Fibroblast of villous mesenchyme (primary cell): ENCODE measurements at places on chromosomes 2 and 18. TPM values are rescaled to one million over a fixed set of nuclear protein-coding genes. Genes with fewer than 3 reads are reported as not detected.

DNA sequence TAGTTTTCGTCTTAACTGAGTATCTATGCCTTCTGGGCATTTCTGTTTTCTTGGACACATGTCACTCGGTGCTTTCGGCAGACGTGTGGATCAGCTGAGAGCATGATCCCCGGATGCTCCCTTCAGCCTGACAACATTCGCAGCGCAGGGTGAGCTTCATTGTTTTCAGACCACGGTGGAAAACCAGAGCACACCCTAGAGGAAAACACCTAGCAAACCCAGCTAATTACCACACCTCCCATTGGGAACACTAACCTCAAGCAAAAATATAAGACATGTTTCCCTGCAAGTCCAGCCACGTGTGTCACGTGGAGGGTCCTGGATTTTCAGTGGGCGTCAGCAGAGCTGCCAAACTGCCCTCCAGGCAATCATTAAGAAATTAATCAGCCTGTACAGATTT lies 31.0 kb downstream of the ANKRD29 start:
- no peak for DNase-seq

DNA sequence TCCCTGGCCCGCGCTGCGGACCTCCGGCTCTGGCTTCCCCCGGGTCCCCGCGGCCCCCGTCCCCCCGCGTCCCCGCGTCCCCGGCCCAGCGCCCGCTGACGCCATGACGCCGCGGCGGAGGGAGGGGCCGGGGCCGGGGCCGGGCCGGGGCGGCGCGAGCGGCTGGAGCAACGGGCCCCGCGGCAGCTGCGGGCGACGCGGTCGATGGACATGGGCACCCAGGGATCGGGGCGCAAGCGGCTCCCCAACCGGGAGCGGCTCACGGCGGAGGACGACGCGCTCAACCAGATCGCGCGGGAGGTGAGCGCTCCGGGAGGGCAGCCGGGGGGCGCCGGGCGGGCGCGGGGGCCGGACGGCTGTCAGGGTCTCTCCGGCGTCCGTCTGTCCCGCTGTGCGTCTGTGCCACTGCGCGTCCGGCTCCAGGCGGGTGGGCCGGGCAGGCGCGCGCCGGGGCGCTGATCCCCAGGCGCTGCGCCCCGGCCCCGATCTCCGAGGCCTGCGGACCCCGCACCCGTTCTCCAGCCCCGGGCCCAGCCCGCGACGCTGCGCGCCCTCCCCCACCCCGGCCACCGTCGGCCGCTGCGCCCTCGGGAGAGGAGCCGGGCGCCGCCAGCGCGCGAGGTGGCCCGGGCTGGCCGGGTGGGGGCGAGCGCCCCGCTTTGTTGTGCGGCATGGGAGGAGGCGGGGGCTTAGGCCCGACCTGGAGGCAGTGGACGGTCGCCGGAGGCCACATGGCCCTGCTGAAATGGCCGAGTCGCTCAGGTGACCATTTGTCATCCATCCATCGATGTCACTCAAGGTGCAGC lies at the start of gene LRRFIP1:
TSS of gene LRRFIP1 (plus strand) at position 147 of the 806 bp plus-strand sequence. CDS start at position 205, 58 bp downstream.
- peak; percentile 26 for DNase-seq

- no peak for DNase-seq
Measured at GRCh38 chr18:76972241-76972640, 149.9 kb downstream of the ZNF236 start.

GRCh38 chr2:133509777-133510176 lies 58.5 kb downstream of the NCKAP5 start:
- no peak for DNase-seq

DNA sequence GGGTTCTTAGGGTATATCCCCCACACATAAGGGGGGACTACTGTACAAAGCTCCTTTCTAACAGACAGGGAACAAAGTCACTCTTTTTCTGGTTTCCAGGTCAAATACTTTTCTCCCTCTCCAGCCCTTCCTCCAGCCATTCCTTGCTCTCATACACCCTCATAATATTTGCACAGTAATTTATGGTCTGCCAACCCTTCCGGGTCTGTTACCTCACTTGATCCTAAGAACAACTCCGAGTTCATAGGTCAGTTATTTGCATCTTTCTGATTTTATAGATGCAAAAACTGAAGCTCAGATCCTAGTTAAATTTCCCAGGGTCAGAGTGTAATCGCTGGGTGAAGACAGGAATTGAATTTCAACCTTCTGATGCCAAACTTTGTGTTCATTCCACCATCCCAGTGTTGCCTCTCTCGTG lies 14.8 kb upstream of the MATN3 start:
- DNase-seq = peak; percentile 42

DNA sequence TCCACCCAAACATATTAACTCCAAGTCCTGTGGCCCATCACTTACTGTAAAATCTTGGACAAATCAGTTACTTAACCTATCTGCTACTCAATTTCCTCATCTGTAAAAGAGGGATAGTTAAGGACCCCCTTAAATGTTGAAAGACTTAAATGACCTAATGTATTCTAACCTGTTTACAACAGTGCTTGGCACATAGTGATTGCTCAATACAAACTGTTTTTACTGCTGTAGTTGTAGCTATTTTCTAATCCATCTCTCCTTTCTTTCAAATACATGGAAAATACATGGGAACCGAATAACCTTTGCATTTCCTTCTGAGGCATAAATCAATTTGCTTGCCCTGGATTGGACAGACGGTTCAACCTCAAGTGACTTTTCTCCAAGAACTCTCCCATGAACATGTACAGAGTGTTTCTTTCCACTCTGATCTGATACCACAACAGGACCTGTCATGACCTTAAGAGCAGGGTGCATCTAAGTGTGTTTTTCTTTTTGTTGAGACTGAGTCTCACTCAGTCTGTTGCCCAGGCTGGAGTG lies 2.7 kb downstream of the LNPK start:
- peak; percentile 36 for DNase-seq

GRCh38 chr2:235616885-235617284 lies 123.0 kb downstream of the AGAP1 start:
- peak; percentile 48 for DNase-seq

DNA sequence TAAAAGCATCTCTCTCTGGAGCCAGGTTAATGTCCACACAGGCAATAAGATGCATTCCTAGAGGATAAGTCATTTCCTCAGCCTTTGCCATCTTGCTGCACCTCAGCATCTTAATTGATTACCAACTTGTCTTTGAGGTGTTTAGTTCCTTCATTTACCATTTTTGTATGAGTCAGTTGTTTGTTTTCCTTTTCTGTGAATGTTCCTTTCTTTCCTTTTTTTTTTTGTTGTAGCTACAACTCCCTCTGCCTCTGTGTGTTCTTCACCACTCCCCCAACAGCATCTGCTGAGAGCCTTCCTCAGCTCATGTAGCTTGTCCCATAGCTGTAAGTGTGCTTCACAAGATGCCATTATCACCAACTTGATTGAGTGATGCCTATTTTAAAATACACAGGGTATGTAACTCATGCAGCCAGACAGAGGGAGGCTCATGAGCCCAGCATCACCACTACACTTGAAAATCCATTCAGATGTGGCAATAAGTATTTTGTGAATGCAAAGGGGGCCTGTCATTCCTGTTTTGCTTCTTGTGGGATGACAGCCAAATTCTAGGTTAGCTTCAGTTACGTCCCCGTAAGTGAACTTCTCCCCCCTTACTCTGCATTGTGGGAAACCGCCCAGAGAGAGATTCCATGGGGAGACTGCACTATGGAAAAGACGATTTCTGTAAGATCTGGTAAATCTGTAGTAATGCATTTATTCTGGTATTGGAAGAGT lies 315.9 kb upstream of the ZEB2 start:
- DNase-seq = peak; percentile 39

DNA sequence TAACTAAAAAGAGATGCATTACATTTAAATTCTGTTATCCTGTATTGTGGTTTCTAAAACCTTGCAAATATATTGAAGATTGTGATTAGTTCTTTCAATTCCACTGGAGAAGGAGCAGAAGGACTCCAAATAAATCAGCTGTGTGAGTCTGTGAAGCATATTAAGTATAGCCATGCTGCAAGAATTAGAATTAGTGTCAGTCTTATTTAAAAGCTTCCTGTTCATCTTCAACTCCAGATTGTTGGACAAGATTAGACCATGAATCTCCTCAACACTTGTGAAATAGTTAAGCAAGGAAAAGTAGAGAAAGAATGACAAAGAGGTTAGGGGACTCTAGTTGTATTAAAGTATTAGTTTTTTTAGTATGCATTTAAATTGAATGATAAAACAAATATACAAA lies 92.5 kb upstream of the LRP1B start:
- DNase-seq = no peak

DNA sequence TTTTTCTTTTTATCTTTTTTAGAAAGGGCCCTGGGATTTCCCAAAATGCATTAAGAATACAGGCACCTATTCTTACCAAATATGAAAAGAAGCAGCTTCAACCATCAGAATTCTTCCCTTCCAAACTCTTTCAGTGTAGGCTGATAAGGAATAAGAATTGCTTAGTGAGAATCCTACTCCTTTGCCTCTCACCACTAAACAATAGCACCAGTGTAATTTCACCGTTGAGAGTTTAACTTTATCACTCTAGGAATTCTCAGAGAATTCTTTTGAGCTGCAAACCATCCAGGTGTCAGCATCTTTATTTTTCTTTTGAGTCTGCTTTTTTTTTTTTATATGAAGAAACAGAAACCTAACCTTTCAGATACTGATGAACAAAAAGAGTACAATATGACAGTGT lies 194.9 kb downstream of the RIT2 start:
- DNase-seq = no peak

DNA sequence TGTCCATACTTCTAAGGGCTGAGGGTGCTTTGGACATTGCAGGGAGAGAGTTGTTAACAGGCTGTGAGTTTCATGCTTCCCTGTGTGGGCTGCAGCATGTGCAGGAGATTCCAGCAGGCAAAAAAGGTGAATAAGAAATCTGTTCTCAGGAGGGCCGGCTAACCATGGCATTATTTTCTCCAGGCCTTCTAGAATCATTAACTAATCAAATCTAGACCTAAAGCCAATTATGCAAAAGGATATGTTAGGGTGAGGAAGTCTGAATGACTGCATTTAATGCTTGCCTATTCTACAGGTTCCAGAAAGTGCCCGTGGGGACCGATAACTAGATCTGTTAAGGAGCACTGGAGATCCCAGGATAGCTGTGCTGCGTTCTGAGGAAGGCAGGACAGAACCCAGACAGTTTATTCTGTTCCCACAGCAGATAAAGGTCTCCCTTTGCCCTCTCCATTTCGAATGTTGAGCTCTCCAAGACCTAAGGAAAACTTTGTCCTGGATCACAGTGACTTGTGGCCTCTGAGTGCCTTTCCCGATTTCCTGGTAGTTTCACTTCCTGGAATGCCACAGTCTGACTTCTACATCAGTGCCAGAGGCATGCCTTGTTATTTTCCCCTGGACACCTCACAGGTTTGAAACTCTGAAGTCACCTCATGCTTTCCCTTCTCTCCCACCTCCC lies 50.0 kb upstream of the ZFP36L2 start:
- DNase-seq = no peak

- DNase-seq = peak; percentile 11
Measured at GRCh38 chr2:25586726-25587144, 86.6 kb downstream of the DTNB start.

- DNase-seq = no peak
Measured at GRCh38 chr2:176544991-176545956, 276.0 kb downstream of the MTX2 start.

GRCh38 chr2:42939411-42940206 lies 147.2 kb upstream of the HAAO start:
- no peak for DNase-seq

DNA sequence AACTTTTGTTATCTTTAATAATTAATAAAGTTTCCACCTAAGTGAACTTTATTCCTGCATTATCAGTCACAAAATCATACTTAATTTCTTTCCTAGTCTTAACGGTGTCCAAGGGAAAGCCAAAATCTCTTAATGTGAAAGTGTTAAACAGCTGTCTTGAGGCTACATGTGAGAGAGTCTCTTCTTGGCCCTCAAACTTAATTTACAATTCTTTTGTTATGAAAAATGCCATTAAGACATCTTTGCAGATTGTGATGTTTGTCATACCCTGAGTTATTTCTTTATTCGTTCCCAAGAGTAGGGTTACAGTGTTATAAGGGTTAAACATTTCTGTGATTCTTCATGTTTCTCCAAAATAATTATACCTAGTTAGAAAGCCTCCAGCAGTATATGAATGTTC lies 64.6 kb downstream of the ANKRD12 start:
- no peak for DNase-seq

GRCh38 chr18:45554389-45554737 lies 60.9 kb upstream of the SLC14A2 start:
- no peak for DNase-seq

DNA sequence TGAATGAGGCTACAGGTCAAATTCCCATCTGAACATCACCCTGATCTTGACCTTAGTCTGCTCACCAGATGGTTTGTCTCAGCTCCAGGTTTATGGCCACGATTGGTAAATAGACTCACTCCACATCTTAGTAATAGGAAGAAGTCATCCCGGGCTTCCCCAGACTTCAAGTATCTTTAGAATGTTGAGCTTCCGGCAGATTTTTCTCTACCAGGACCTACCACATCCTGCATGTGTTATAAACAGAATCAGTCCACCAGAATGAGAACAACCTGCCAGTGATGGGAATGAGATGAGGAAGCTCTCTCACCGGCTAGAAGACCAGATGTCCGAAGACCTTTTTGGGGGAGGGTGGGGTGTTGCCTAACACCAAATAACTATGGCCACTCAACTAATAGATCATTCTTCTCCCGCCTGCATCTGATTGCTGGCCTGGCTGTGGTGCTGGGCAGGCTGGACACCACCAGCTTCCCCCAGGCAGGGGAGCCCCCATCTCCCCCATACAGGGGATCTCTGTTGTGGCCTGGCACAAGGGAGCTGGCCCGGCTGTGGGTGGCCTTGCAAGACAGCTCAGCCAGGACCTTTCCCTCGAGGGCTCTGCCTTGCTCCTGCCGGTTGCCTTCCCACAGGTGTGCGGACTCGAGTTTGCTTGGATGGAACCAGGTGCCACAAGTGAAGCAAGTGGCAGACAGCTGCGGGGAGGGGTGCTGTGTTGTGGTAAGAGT lies 88.5 kb downstream of the SH3RF3 start:
- peak; percentile 100 for DNase-seq

GRCh38 chr2:238235856-238236255 lies 4.0 kb downstream of the HES6 start:
- DNase-seq = no peak

- DNase-seq = no peak
Measured at GRCh38 chr2:33197198-33197938, 250.6 kb downstream of the LTBP1 start.

- DNase-seq = peak; percentile 79
Measured at GRCh38 chr18:77208964-77209363, 40.7 kb upstream of the GALR1 start.

- peak; percentile 73 for DNase-seq
Measured at GRCh38 chr2:239429473-239430350, 28.9 kb upstream of the HDAC4 start.

DNA sequence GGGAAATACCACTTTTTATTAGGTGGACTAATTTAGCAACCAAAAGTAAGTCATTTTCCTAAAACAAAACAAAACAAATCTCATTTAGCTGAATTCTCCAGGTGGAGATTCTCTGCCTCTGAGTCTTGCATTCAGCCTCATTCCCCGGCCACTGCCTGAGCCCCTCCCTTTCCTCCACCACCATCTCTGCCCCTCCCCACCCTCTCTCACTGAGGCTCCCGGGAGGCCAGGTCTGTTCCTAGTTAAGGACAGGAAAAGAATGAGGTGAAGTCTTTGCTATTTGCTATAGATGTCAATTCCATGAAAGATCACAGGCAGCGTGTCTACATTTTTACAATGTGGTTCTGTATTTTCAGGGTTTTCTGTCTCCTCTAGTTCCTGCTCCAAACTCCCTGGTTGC lies 83.0 kb upstream of the SOX11 start:
- DNase-seq = no peak

RMDN2 gene
- total RNA-seq = 5.8 and 9.5 TPM in 2 replicates

PROM2 gene
- under 0.01 and 0.32 TPM in 2 replicates for total RNA-seq

RNF25 gene
- 37.4 and 38.4 TPM in 2 replicates for total RNA-seq

MC4R gene
- not detected in 2 replicates for total RNA-seq

AQP12B gene
- not detected in 2 replicates for total RNA-seq

DHRS9 gene
- under 0.01 TPM in 1 of 2 replicates, not detected in the other for total RNA-seq

METAP1D gene
- total RNA-seq = 9.3 and 13.4 TPM in 2 replicates

HMSD gene
- 1.3 TPM in 2 replicates for total RNA-seq

COPS9 gene
- 102 and 114 TPM in 2 replicates for total RNA-seq
